NAMALWA (cell line): ENCODE measurements at places on chromosomes 11 and 22.

DNA sequence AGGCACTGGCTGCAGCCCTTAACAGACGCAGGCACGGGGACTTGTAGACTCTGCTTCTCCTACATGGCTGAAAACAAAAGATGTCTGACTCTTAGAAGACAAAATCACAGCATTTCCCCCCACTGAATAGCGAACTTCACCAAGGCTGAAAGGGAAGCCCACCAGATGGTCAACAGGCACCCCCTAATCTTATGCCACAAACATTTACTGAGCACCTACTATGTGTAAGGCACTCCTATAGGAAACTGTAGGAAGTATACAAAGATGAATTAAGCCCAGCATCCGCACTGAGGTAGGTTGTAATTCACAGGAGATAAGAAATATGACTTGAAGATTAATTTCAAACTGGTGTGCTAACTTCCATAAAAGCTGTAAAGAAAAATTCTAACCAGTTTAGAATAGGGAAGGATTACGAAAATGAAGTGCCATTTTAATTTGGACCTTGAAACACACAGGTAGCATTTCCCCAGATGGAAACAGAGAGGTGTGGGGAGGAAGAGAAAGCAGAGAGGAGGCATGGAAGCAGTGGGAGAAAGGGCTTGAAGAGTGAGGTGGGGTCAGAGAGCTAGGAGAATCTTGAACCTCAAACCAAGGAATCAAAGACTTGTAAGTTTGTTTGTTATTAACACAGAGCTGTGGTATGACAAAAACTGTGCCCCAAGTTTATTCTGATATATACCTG, 38.1 kb downstream of the NUMA1 start:
- DNase-seq: no peak

DNA sequence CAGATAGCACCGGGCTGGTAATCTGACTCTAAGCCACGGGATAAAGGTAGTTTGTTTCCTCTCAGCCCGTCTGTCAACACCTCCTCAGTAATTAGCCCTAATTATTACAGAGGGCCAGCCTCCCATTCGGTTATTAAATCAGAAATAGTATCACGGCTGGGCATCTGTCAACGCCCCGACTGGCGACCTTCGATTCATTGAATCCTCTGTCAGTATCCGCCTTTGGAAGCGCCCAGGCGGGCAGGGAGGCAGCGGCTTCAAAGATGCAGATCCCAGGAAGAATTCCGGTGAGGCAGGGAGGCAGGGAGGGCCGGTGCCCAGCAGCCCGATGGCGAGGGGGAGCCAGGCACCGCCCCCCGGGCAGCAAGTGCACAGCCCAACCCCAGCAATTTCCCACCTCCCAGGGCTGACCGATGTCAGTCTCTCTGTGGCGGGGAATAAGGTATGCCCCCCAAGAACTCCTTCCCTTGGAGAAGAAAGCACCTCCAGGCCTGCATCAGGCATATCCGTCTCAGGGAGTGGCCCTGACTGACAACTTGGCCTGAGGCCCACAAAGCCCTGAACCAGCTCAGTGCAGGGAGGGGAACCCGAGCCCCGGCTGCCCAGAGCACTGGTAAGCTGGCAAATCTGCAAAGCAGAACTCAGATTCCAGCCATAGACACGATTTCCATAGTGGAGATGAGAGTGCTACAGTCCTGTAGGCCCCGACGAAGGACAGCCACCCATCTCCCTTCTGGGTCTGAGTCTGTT, 11.4 kb downstream of the GNB1L start:
- DNase-seq: no peak

- no peak for DNase-seq
Observed at GRCh38 chr11:120272303-120272702, 32.4 kb downstream of the POU2F3 start.

- no peak for DNase-seq
Observed at GRCh38 chr11:44213148-44213547, 96.8 kb downstream of the ALX4 start.

GRCh38 chr11:33682446-33682845, 18.2 kb downstream of the C11orf91 start:
- DNase-seq: no peak

GRCh38 chr22:25403811-25404471, 160.5 kb upstream of the GRK3 start:
- DNase-seq: peak; percentile 29

DNA sequence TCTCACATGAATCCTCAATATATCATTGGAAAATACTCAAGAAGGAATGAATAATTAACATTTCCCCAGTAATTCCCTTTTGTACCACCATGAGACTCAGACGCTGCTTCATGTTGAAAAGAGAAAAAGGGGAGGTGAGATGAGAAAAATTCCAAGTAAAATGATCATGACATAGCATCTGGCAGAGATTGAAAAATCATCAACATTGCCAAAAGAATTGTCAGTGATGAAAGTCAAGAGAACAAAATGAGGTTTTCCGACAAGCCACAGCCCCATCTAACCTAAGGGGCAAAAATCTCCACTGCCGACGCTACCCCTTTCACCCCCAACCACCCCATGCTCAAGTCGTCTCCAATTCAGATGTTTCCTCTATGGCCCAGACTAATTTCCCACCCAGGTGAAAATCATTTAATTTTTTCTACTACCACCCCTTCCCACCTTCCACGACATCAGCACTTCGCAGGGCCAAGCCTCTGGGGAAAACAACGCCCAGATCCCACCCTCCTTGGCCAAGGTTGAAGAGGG, 1.2 kb downstream of the RAB6A start:
- peak; percentile 49 for DNase-seq

DNA sequence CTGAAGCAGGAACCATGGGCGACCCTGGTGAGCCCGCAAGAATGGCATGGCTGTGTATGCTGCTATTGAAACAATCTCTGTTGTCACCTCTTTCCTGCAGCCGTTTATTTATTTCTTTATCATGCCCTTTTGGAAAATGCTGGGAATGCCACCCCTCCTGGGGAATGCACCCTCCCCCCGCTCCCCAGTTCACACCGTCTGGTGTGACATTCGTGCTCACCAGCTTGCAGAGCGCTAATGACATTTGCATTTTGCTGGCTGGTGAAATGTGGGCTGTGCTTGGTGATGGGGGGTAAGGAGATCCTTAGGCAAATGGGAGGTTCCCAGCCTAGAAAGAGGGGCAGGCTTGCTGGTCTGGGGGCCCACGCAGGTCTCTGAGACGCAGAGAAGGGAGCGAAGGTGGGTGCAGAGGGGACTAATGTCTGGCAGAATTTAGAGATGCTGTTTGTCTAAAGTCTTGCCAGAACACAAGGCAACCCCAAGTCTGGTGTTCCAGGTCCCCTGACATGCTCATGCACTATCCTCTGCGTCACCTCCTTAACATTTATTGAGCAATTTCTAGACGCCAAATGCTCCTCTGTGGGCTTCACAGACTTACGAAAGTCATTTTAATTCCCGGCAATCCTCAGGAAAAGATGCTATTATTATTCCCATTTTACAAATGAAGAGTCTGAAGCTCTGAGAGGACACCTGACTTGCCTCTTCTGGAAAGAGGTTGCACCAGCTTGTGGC, 91.7 kb downstream of the TP53I11 start:
- DNase-seq: no peak

GRCh38 chr11:48001438-48002021, 21.2 kb downstream of the PTPRJ start:
- DNase-seq: peak; percentile 59

GRCh38 chr11:121800240-121800639, 315.8 kb downstream of the BLID start:
- DNase-seq: no peak

- no peak for DNase-seq
Observed at GRCh38 chr22:23305321-23305910, 125.1 kb downstream of the BCR start.

DNA sequence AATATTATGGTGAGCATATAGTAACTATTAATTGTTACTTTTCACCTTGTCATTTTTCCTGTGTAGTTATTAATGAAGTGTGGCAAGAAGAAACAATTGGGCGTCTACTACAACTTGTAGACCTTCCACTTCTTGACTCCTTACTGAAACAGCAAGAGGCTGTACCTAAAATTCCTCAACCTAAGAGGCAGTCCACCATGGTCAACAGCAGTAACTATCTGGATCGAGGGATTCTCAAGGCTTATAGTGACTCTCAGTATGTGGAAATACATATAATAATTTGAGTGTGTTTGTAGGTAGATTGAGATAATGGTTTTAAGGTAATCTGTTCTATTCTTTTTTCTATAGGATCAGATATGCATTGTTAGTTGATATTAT, 10.8 kb upstream of the TCP11L1 start:
- DNase-seq: no peak

DNA sequence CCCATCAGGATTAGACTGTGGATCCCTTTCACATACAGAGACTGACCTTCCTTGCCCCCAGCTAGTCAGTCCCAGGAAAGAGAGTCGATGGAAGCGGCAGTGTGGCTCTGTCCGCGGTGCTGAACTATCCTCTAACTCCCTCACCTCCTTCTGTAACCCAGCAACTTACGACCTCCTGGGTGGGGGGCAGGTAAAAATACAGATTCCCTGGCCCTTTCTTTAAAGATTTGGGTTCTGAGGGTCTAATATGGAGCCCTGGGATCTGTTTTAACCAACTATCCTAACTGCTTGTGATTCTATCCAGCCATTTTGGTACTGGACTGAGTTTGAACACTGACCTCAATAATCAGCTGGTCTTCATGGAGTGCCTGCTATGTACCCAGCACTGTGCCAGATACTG, 23.2 kb downstream of the MFNG start:
- peak; percentile 42 for DNase-seq

DNA sequence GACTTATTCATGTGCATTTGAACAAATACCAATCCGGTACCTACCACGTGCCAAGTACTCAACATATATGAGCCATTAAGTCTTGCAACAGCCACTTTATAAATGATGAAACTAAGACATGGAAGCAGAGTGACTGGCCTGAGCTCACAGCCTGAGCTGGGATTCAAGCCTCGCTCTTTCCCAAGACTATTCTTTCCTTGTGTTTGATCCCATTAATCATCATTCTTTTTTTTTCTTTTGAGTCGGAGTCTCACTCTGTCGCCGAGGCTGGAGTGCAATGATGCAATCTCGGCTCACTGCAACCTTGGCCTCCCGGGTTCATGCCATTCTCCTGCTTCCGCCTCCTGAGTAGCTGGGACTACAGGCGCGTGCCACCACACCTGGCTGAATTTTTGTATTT, 119.3 kb downstream of the ABTB2 start:
- DNase-seq: no peak

- no peak for DNase-seq
Observed at GRCh38 chr11:68340784-68341556, 28.6 kb downstream of the LRP5 start.

DNA sequence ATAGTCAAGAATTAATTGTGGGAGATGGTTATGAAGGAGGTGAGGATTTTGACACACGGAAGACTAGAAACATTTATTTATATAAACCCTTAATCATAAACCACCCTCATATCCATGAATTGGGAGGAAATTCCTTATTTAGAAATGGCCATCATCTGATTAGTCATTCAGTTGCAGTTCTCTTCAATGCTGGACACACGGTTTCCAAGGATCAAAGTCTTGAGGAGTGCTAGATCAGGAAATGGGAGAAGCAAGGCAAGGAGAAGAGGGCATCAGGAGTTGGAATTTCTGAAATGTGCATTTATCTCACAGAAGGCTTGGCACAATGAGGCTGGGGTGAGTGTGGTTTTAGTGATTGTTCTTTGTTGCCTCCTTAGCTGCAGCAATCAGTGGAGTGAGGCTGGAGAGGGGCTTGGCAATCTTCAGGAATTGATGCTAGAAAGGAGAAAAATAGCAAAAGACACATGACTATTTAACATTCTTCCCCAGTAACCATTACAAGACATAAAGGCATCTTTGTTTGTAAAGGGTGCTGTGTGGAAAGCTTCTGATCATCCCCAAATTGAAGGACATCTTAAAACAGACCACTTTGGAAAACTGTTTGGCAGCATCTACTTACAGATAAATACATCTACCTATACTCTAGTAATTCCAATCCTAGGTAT, 21.6 kb upstream of the GDPD4 start:
- DNase-seq: no peak

DNA sequence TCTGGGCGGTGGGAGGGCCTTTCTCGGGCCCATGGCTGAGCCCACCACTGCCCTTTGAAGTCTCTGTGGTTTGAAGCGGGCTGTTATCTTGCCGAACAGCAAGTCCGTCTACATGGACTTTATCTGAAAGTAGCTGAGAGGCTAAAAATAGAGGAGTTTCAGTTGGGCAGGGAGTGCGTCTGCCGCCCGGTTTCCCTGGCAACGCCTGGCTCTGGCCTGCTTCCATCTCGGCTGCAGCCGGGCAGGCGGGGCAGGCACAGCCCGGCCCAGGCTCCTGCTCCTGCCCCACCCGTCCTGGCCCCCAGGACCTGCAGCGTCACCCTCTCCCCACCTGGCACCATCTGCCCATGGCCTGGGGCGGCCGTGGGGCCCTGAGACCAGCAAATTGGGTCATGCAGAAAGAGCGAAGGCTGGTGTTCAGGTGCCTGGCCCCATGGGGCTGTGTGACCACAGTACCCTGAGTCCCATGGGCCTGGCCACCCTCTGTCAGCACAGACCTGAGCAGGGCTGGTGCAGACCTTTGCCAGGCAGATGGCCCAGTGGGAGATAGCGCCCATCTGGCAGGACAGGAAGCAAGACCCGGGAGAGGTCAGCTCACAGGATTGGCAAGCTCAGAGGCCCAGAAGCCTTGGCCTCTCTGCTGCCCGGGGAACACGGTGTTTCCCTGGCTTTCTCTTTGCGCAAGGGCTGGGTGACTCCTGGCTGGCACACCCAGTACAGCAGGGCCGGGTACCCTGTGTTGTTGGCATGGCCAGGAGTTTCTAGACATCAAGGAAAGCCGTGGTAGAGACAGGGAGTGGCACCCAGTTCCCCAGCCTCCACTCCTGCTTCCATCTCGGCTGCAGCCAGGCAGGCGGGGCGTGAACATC, 79.1 kb upstream of the KCNQ1OT1 start:
- DNase-seq: peak; percentile 26

- DNase-seq: no peak
Observed at GRCh38 chr11:76955459-76956114, 78.6 kb upstream of the B3GNT6 start.

DNA sequence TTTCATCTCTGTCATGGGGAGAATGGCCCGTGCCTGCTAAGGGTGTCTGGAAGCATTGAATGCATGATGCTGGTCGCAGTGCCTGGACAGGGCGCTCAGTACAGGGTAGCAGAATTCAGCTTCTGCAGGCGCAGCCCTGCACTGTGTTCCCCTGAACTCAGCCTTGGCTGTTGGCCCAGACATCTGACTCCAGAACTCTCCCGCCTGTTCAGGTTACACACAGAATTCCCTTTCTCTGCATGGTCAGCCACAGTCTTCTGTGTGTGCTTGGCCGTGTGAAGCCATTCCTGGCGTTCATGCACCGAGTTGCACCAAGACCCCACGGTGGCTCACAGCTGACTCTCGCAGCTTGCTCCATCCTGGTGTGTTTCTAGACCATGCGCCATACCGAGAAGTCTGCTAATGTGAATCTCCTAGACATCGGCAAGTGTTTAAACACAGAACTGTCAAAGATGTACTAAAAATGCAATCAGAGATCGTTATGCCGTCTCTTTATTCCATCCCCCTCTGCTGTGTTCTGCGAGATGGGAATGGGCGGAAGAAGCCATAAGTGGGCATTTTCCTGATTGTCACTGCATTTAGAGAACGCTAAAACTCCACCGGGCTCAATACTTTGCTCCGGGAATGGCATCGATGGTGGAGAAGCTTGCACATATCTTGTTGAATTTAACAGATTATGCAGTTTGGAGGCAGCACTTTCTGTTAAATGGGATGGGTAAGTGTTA, 55.6 kb downstream of the MPPED1 start:
- no peak for DNase-seq

GRCh38 chr11:28104425-28104824, 3.5 kb downstream of the KIF18A start:
- DNase-seq: no peak

GRCh38 chr11:68032997-68033707, 2.7 kb downstream of the NDUFS8 start:
- no peak for DNase-seq

- no peak for DNase-seq
Observed at GRCh38 chr11:76047766-76048165, 158.5 kb downstream of the WNT11 start.
